ENCODE measurements at places on chromosomes 3 and 15.
A peak's percentile ranks its signal among the peaks of the same experiment; 100 is the strongest.

GRCh38 chr3:194688200-194688740, 2.6 kb downstream of the FAM43A start:
- no peak for DNase-seq

GRCh38 chr15:67979281-67979680, 74.8 kb upstream of the PIAS1 start:
- no peak for DNase-seq

GRCh38 chr3:8596321-8597218, 48.0 kb downstream of the SSUH2 start:
- DNase-seq: no peak

DNA sequence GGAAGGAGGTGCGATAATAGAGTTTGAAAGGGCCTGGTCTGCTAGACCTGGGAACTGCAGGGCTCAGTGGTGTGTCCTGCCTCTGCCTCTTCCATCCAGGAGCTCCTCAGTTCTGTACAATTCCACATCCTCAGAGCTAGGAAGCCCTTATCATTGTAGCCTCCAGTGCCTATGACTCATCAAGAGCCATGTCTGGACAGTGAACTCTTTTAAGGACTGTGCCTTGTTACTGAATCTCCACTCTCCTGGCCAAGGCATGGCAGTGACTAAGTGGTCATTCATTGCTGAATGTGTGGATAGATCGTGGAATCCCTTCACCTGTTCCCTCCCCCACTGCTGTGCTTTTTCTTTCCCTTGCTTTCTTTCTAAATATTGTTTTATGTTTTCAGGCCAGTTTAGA, 2.9 kb downstream of the TIMP4 start:
- peak; percentile 76 for DNase-seq

GRCh38 chr3:52405066-52405465, 39.8 kb downstream of the SEMA3G start:
- no peak for DNase-seq

GRCh38 chr15:27017168-27017809, 46.3 kb downstream of the GABRG3 start:
- peak; percentile 8 for DNase-seq

DNA sequence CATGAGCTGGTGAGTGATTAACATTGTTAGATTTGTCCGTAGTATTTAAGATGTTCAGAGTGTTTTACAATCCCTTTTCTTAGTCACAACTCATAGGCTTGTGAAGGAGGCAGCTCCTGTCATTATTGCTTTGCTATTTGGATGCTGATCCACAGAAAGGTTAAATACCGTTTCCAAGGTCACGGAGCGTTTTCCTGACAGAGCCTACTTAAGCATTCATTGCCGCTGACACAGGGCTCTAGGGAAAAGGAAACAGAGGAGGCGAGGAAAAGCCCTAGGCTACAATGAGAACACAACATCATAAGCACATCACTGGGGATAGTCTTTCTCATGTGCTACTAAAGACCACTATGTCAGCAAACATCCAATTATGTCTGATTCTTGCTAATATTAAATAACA, 38.5 kb upstream of the CPB1 start:
- DNase-seq: no peak

DNA sequence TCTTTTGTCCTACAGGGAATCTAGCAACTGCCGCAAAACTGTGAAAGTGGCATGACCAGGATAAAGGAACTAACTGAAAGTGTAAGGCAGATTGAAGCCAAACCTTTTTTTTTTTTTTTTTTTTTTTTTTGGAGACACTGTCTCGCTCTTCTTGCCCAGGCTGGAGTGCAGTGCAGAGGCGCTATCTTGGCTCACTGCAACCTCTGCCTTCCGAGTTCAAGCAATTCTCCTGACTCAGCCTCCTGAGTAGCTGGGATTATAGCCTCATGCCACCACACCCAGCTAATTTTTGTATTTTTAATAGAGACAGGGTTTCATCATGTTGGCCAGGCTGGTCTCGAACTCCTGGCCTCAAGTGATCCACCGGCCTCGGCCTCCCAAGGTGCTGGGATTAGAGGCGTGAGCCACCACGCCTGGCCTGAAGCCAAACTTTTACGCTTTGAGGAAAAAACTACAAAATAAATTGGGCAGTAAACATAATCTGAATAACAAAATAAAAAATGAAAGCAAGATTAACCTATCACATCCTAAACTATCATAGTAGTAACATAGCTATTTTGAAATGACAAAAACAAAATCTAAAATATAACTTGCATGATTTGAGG, 9.7 kb downstream of the SLTM start:
- DNase-seq: no peak

- peak; percentile 75 for DNase-seq
Measured at GRCh38 chr3:172666873-172667694, 43.8 kb downstream of the NCEH1 start.

GRCh38 chr3:76040946-76041345, 255.6 kb upstream of the ZNF717 start:
- peak; percentile 65 for DNase-seq

GRCh38 chr15:87747087-87747486, 509.5 kb downstream of the NTRK3 start:
- DNase-seq: no peak

GRCh38 chr3:44265815-44266214, 24.1 kb downstream of the TOPAZ1 start:
- no peak for DNase-seq

- DNase-seq: no peak
Measured at GRCh38 chr3:47412842-47413520, 32.2 kb downstream of the PTPN23 start.

- no peak for DNase-seq
Measured at GRCh38 chr3:12487786-12488185, 3.5 kb downstream of the TSEN2 start.

DNA sequence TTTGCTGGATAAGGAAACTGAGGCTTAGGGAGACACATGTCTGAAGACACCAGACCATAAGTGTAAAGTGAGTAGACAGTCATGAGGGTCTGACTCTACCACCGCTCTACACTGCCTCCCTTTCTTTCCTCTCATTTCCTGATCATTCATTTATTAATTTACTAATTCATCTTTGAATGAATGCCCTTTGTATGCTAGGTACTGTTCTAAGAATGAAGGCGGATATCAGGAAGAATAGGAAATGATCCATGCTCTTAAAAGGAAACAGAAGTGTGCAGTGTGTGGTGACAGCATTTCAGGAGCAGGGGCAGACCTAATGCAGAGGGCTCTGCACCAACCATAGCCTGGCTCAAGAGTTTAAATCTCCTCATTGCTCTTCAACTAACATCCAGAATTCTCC, 31.8 kb upstream of the PSMD6 start:
- no peak for DNase-seq

DNA sequence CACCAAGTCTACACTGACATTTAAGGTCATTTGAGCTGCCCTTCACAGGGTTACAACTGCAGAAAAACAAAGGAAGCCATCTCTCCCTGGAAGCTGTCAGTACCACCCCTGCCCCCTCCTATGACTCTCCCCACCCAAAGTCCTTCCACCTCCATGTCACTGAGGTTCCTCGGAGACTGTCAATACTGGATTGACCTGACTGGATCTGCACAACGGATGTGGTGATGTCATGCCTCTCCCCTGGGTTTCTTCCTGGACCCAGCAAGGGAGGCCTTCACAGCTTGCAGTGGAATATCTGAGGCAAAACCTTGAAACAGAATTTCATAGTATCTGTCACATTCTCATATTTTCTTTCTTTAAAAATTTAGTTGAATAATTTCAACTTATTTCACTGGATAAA, 153.5 kb downstream of the CLSTN2 start:
- DNase-seq: no peak

DNA sequence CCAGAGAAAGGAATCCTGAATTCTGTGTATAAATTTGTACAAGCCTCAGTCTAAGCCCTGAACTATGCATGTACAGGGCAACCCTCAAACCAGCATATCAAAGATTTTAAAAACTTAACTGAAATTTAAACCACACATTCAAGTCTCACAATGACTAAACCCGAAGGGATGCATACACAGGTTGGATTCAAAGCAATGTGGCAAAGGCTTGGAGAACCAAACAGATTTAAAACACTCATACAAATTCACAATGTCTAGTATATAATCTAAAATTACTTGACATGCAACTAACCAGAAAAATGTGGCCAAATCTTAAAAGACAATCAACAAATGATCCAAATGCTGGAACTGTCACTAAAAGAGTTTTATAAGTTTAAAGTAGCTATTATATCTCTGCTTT, 36.4 kb downstream of the CEP152 start:
- DNase-seq: peak; percentile 17

- DNase-seq: no peak
Measured at GRCh38 chr3:192818126-192818525, 90.8 kb upstream of the FGF12 start.

DNA sequence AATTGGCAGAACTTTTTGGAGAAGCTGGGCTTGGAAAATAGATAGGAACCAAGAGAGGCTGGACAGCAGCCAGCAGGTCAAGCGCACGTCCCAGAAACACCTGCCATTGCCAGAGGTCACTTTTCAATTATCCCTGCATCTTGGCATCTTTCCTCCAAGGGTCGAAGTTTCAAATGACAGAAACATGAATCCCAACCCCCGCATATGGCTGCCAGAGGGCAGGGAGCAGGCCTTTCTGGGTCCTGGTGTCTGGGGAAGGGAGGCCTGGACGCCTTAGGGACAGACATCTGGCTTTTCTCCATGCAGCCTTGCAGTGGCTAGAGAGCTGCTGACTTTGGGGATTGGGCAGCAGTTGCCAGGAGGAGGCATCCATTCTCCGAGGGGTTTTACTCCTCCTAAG, 164.5 kb upstream of the TPM1 start:
- DNase-seq: no peak

GRCh38 chr15:38623744-38624143, 59.1 kb upstream of the RASGRP1 start:
- no peak for DNase-seq

DNA sequence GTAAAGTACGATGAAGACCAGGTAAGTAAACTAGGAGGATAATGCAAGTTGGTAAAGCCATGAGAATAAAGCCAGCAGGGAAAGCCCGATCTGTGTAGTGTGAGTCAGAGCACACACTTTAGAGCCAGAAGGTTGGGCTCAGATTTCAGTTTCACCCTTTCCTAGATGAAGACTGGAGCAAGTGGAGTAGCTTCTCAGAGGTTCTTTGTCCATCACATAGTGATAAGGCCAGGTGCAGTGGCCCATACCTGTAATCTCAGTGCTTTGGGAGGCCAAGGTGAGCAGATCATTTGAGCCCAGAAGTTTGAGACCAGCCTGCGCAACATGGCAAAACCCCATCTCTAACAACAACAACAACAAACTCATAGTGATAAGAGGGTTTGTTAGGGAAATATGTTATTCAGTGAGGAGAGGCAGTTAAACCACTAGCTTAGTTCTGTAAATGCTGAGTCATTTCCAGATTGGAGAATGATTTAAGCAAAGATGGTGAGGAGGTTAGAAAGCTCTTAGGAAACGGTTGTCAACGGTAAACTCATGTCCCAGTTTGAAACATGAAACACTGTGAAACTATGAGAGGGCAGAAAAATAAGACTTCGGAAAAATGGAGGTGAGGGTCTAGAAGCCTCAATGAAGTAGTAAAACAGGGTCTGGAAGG, 39.0 kb downstream of the IL12A start:
- DNase-seq: peak; percentile 74

DNA sequence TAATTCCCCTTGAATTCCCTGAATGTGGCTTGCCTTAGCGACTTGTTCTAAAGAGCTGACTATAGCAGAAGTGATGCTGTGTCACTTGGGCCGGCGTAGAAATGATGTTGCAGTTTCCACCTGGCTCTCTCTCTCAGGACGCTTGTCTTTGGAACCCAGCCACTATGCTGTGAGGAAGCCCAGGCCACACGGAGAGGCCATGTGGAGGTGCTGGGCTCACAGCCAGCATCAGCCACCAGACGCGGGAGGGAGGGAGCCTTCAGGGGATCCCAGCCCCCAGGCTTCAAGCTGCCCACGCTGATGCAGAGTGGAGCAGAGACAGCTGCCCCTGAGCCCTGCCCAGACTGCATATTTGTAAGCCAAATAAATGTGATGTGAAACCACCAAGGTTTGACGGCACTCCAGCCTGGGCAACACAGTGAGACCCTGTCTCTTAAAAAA, 18.6 kb downstream of the RNU5B-1 start:
- no peak for DNase-seq

- no peak for DNase-seq
Measured at GRCh38 chr15:61025781-61026180, 203.3 kb downstream of the RORA start.

- DNase-seq: peak; percentile 28
Measured at GRCh38 chr15:75809986-75810750, 33.1 kb upstream of the UBE2Q2 start.

GRCh38 chr3:176848431-176849214, 348.7 kb downstream of the TBL1XR1 start:
- peak; percentile 26 for DNase-seq

DNA sequence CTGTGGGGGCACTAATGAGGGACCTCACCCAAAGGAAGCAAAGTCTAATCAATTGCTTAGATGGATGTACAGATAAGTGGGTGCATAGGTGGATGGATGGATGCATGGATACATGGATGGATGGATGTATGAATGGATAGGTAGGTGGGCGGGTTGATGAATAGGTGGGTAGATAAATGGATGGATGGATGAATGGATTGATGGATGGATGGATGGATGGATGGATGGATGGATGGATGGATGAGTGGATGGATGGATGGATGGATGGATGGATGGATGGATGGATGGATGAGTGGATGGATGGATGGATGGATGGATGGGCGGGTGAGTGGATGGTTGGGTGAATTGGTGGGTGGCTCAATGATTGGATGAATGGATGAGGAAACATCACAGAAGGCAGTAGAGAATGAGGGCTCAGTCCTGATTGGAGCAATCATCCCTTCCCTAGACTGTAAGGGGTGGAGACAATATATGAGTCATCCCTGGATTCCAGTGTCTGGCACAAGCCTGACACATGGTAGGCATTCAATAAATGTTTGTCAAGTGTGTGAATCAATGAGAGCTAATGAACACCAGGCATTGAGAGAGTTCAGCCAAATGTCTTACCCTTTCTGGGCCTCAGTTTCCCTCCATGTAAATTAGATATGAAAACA, 40.4 kb upstream of the PXYLP1 start:
- peak; percentile 5 for DNase-seq

- peak; percentile 40 for DNase-seq
Measured at GRCh38 chr3:175456466-175456865, 597.3 kb downstream of the NAALADL2 start.

DNA sequence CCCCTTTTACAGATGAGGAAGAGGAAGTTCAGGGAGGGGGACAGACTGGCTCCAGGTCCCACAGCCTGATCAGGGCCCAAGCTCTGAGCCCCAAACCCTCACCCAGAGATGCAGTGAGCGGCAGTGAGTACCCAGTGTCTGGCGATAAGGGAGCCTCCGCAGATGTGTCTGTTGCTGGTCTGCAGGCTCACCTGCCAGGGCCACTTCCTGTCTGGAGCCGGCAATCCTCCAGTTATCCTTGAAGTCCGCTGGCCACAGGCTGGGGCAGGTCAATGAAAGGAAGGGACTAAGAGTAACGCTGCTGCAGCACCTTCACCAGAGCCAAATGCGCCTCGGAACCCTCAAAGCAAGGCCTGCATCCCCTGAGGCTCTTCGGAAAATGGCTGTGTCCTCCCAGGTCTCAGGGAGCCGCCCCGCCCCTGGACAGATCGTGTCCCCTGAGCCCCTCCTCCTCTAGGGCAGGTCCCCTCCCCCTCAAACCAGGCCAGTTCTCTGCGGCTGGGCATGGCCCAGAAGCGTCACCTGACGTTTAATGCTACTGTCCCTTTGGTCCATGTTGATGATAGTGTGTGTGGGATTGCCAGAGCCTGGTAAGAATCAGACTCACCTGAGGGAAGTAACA, 51.5 kb downstream of the MYL3 start:
- no peak for DNase-seq
